ENCODE measurements at places on chromosomes 6 and 20.

GRCh38 chr20:44411020-44411756, 55.7 kb downstream of the HNF4A start:
- no peak for DNase-seq

DNA sequence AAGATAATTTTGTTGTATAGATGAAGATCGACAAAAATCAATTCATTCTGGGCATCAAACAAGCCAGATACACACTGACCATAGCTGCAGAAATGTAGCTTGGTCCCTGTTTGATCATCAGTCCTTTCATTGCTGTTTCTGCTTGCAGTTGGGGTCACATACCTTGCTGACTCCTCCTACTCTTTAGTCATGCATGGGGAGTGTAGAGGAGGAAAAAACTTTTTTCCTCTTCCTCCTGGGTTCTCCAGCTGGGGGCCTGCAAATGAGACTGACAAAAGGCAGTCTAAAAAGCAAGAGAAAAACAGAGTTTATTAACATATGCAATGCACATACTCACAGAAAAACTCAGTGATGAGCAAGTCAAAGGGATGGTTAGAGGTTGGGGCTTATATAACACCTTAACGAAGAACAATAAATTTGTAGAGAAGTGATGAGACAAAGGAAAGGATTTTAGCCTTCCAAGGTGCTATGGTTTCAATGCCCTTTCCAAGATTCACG, 105.8 kb downstream of the QRSL1 start:
- DNase-seq: no peak

DNA sequence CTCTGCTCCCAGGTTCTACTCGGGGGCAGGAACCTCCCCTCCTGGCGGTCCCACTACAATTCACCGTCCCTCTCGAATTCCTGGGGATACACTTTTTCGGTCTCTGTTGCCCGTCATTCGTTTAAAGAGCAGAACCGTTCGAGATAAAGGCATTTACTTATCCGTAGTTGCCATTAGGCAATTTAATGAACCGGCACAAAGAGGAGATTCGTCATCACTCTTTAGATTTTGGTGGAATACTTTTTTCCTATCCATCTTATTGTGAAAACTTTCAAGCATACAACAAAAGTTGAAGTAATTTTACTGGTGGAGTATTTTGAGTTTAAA, 1.2 kb upstream of the CD24 start:
- DNase-seq: no peak

GRCh38 chr6:39169448-39170344, 54.7 kb upstream of the SAYSD1 start:
- no peak for DNase-seq

GRCh38 chr6:126147291-126147815, 161.0 kb downstream of the TRMT11 start:
- no peak for DNase-seq

GRCh38 chr6:45461486-45461885, 83.8 kb upstream of the SUPT3H start:
- no peak for DNase-seq

DNA sequence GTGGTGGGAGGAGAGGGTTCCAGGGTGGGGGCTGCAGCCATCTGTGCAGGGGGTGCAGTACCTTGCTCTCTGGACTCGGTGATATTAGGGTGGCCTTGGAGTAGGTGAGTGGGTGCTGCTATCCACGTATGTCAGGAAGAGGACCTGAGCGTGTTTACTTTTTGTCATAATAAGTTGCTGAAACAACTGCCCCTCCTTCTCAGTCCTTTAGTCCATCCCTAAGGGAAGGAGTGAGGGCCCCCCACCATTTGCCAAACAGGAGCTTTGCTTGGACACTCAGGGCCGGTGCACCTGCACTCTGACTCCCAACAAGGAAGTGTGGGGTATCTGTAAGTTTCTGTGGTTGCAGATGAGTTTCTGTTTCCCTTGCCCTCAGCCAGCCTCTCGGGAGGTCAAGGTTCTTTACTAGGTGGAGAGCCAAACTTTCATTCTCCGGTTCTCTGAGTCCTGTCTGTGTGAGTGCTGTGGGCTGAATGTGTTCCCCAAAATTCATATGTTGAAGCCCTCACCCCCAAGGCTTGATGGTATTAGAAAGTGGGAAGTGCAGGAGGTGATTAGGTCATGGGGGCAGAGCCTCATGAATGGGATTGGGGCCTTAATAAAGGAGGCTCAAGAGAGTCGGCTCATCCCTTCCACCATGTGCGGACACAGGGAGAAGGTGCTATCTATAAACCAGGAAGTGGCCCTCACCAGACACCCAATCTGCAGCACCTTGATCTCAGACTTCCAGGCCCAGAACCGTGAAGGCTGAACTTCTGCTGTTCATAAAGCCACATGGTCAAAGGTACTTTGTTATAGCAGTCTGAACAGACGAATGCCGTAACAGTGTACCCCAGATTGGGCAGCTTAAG, 19.6 kb upstream of the CCR6 start:
- DNase-seq: no peak

DNA sequence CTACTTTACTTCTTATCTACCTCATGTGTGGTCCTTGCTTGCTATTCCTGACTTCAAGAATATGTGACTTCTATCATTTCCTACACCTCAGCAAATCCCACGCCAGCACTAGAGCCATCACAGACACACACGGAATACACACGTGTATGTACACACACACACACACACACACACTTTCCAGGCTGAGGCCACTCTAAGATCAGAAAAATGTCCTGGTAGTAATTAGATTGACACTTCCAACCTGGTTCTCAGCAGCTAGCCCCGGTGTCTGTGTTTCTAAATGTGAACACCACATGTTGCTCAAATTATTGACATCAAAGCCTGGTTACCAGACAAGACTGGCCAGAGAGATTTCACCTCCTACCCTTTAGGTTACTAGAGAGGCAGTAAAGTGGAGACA, 54.1 kb upstream of the SASH1 start:
- DNase-seq: no peak

DNA sequence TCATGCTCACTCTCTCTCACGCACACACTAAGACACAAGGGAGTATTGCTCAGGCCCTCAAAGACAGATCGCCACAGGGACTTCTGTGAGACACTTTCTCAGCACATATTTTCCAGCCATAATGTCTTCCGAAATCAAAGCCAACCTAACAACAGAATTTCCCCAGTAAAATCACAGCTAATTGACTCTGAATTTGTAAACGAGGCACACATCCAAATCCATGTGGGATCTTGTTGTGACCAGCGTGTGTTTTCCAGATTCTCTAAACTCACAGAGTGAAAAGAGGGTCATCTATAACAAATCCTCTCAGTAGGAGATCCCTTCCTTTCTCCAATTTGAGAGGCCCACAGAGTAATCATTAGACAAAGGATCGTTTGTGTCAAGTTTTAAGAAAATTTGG, 280.4 kb downstream of the PACRG start:
- no peak for DNase-seq

- DNase-seq: no peak
Measured at GRCh38 chr6:21431526-21431925, 162.0 kb upstream of the SOX4 start.

DNA sequence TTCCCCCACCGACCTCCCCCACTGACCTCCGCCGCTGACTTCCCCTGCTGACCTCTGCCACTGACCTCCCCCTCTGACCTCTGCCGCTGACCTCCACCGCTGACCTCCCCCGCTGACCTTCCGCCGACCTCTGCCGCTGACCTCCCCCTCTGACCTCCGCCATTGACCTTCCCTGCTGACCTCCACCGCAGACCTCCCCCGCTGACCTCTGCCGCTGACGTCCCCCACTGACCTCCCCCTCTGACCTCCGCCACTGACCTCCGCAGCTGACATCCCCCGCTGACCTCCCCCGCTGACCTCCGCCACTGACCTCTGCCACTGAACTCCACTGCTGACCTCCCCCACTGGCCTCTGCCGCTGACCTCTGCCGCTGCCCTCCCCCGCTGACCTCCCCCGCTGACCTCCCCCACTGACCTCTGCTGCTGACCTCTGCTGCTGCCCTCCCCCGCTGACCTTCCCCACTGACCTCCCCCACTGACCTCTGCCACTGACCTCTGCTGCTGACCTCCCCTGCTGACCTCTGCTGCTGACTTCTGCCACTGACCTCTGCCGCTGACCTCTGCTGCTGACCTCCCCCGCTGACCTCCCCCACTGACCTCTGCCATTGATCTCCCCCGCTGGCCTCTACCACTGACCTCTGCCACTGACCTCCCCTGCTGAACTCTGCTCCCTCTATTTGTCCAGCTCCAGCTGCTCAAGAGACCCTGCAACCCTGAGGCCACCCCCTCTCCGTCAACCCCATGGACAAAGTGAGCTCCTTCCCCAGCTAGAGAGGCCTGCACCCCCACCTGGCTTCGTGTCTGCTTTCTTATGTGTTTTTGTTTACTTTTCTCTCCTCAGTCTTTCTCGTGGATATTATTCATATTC, 91.4 kb upstream of the AFDN start:
- DNase-seq: no peak

DNA sequence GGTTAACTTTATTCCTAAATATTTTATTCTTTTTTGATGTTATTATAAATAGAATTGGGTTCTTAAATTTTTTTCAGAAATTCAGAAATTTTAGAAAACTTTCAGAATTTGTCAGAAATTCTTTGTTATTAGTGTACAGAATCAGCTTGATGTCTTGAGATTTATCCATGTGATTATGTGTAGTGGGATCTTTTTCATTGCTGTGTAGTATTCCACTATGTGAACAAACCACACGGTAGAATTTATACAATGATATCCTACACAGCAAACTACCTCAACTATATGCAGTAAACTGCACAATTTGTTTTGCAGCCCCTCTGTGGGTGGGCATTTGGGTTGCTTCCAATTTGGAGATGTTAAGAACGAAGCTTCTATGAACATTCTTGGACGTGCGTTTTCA, 43.9 kb downstream of the PACSIN1 start:
- DNase-seq: no peak

DNA sequence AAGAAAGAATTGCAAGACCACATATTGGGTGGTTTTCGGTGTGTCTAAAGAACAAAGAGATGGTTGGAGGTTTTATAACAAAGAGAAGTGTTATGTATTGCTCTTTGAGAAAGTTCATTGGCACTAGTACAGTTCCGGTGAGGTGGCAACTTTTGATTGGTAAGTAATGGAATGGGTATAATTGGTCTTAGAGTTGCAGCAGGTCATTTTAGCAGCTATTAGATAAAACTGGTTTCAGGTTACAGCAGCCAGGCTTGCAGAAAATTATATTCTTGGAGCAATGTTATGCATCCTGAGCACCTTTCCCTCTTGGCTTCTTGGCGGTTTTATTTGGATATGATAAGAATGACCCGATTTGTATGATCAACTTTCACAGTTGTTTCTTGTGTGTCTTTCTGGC, 12.3 kb upstream of the SSTR4 start:
- DNase-seq: no peak

GRCh38 chr6:140897349-140897748, 1235.4 kb upstream of the GJE1 start:
- no peak for DNase-seq

GRCh38 chr6:112980676-112981075, 633.5 kb downstream of the RFPL4B start:
- DNase-seq: no peak

DNA sequence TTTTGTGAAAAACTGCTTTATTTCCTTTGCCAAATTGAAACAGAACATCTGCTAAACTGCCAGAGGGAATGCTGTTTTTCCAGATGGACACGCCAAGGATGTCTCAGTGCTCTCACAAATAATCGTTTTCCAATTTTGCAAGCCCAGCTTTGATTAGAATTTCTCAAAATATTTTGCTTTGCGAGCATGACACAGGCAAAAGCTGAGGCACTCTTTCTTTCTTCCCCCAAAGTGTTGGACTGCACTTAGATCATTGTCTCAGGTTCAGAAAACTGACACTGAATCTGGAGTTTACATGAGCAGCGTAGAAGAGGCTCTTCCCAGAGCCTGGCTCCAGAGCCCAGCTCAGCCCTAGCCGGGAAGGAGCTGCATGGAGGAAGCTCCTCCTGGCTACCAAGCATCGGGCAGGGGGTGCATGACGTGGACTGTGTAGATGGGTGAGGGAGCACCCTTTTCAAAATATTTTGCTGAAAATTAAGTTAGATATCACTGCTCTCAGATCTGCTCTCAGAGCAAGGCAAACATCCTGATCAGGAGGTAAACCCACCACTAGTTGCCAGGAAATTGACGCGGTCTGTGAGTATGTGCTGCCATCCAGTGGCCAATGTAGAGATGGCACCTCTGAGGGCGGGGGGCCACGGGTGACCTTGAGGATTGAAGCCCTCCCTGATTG, 107.5 kb downstream of the SLC22A3 start:
- peak; percentile 47 for DNase-seq

DNA sequence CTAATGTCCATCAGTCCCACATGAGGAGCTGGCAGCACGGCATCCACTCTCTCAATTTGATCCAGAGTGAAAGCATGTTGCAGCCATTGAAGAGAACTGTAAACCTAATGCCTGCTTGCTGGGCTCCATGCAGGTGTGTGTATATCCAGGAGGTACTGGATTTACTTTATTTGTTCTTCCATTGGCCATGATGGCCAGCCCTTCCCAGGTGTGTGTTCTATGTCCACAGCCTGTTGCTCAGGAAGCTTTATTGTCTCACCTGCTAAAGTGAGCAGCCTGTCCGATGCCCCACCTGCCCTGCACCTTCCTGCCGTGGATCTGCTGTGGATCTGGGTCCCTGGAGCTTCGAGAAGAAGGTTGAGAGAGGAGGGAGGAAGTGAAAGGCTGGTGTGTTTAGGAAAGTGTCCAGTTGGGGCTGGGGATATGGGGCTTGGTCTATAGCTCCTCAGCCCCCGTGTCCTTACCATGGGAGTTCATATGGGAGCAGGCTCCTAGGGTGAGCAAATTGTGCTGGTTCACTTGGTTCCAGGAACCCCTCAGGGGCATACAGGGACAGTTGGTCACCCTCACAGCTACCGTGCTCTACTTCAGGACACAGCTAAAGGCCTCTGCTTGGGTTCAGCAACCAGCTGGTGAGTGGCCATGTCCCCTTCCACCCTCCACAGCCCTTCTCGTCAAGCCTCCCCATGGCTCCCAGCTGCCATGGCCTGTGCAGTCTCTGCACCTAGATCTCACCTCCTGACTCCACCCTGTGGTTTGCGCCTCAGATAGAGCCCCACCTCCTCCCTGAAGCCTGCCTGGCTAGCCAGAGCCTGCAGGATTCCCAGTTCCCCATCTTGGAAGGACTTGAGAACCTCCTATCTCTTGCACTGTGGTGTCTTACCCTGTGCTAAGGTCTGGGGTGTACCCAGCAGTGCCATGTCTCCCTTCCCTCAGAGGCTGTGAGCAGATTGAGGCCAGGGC, 12.7 kb downstream of the TREML2 start:
- no peak for DNase-seq
